Fibroblast of upper back skin (primary cell): ENCODE measurements at places on chromosomes 6 and 20.
A peak's percentile ranks its signal among the peaks of the same experiment; 100 is the strongest.

DNA sequence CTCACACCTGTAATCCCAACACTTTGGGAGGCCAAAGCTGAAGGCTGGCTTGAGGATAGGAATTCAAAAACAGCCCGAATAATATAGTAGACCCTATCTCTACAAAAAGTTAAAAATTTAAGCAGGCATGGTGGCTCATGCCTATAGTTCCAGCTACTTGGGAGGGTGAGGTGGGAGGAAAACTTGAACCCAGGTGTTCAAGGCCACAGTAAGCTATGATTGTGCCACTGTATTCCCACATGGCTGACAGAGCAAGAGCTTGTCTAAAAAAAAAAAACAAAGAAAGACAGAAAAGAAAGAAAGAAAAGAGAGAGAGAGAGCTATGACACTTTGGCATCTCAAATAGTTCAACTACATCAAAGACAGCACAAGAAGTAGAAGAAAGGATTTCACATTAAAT lies 33.2 kb downstream of the DCDC2 start:
- DNase-seq, result no peak

- peak; percentile 6 for DNase-seq
Observed at GRCh38 chr6:168106633-168107005, 27.6 kb upstream of the FRMD1 start.

DNA sequence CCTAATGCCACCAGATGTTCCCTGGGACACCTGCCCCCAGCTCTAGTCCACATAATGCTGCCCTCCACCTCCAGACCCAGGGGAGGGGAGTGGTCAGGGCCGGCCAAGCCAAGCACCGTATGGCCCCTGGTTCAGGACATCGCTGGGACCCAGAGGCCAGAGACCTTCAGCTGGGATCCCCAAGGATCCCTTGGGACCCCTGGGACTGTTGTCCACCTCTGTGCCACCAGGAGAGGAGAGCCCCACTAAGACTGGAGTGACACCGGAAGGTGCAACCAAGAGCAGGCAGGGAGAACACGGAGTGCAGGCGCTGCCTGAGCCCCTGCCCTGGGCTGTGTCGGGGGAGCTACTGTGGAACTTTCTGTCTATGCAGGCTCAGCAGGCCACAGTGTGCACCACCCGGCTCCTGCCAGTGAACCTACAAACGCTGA lies 43.6 kb downstream of the CTCFL start:
- no peak for DNase-seq

DNA sequence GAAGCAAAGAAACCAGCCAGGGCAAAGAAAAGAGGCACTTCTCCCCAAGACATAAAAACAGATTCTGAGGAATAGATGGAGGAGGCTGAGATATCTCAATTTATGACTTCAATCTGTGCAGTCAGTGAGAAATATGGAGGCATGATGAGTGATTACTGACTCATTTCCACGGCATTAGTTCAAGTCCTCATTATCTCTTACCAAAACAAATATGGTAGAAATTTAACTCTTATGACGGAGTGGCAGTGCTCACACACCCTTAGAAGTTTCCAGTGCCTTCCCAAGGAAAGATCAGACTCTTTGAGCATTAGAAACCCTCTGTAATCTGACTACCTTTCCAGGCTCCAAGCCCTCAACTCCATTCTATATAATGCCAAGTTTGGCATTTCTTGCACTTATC lies 364.1 kb downstream of the ARHGAP18 start:
- DNase-seq, result peak; percentile 58

DNA sequence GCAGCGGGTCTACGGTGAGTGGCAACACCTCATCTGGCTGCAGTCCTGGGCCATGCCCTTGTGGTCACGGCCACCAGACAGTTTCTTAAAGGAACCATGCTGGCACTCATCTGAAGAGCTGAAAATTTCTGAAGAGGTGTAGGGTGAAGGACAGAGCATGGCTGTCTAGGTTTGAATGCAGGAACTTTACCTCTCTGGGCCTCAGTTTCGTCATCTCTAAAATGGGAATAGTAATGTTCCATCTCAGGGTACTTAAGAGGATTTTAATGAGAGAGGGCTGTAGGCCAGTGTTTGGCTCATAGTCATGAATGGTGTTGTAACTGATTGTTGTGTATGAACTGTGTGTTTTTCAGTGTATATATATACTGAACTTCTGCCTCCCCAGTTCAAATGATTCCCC lies 5.8 kb downstream of the COX4I2 start:
- no peak for DNase-seq

GRCh38 chr6:151747896-151748295 lies 59.6 kb upstream of the ESR1 start:
- DNase-seq, result no peak

GRCh38 chr6:133377219-133377618 lies 136.1 kb downstream of the EYA4 start:
- DNase-seq, result no peak
